Activated T-helper 9 cell treated with anti-CD3 and anti-CD28 coated beads, Interleukin-2, amount 50 U/mL, for 16 hours (primary cell): ENCODE measurements at places on chromosomes 2 and 18.

GRCh38 chr2:43050866-43051265 lies 175.5 kb downstream of the ZFP36L2 start:
- DNase-seq, result no peak

- DNase-seq, result no peak
Observed at GRCh38 chr18:33076601-33077000, 303.8 kb upstream of the KLHL14 start.

DNA sequence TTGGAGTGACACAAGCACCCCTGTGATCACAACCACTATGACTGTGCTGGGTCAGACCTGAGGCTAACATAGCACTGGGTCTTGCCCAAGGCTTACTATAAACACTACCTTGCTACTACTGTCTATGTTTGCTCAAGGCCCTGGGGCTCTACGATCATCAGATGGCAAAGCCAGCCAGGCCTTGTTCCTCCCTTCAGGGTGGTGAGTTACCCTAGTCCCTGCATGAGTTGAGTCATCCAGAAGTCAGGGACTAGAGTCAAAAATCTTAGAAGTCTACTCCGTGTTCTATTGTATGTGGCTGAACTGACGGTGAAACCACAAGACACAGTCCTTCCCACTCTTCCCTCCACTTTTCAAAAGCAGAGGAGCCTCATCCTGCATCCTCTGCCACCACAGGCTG lies 551.2 kb upstream of the FSIP2 start:
- DNase-seq, result no peak

GRCh38 chr2:52429171-52429570 lies 1338.4 kb upstream of the CHAC2 start:
- no peak for DNase-seq

DNA sequence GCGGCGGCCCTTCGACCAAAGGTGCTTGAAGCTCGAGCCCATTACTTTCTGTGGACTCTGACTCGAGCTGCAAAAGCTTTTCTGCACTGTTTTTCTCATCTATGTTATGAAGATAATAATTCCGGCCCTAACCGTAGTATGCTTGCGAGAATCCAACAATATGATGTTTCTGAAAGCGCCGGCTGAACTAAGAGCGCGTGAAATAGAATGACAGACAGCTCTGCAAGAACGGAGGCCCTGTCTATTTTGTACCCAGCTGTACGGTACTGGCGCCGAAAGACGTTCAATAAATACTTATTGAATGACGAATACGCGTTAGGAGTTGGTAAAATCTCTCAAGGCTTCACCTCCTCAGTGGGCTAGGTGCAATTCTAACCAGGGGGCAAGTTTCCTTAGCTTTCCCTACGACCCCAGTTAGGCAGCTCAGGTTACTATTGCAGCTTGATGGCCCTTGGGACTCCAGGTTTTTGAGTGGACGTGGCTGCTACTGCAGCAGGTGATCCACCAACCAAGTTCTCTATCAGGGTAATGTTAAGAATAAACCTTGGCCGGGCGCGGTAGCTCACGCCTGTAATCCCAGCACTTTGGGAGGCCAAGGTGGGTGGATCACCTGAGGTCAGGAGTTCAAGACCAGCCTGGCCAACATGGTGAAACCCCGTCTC lies 570 bp downstream of the SCRN3 start:
- DNase-seq, result no peak

DNA sequence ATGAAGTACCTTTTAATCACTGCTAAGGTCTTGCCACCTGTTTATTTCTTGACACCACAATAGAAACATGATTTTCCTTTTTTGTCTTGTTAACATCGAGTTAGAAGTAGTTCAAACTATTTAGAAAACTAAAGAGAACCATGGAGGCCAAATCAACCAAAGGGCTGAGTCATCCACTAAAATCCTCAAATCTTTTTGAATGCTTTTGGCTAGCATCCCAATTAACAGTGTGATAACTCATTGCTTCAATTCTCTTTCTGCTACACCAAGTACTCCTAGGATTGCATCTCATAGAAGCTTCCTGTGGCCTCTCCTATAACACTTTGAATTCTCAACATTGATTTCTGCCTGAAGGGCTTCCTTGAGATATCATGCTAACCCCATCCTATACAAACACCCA lies 159.9 kb upstream of the MMADHC start:
- no peak for DNase-seq
